Suppressor macrophage (primary cell): ENCODE measurements at places on chromosomes 12 and 14.

DNA sequence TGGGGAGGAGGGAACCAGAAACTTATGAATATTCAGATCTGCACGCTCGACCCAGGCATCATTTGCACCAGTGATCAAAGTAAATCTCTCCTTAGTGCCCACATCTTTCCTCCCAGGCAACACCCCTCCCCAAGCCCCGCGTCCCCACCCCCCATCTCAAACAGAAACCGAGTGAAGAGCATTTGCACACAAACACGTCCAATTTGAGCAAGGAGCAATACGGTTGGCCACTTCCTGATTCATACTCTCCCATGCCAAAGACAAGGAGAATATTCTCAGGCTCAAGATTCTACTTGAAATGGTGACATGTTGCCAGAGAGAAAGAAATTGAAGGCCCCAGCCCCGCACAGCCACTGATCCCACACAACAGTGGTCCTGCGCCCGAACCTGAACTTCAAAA lies 7.1 kb downstream of the FOXN3 start:
- DNase-seq: peak; percentile 48

- peak; percentile 50 for DNase-seq
These were observed 254.8 kb downstream of the PDZRN4 start for GRCh38 chr12:41442896-41443295.

- DNase-seq: no peak
These were observed 33.7 kb downstream of the ITPK1 start for GRCh38 chr14:93081876-93082570.

DNA sequence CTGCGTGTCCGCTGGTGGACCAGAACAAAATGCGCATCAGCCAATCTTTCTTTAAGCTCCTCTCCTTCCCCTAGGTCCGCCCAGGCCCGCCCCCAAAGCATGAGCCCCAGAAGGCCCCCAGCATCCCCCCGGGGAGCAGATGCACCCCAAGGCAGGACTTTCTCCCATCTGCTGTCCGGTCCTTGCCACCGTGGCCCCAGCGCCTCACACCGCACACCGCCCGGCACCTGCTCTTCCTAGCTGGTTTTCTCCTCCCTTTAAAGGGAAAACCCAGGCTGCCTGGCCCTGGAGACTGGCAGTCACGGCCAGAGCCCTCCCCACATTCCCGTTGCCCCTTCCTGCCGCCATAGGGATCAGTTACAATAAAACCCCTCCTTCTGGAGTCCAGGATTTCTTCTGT lies 30.2 kb downstream of the RIMBP2 start:
- no peak for DNase-seq

DNA sequence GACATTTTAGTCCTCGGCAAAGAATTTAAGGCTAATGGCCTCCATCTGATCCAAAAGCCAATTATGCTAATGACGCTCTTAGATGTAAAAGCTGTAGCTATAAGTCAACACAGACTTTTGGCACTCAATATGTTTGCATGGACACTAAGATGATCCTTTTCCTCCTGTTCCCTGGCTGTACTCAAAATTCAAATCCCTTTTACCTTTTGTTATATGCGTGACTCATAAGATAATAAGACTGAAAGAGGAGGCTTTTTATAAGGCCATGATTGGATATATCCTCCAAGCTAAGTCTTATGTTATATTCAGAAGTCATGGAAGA lies 89.8 kb downstream of the PDZRN4 start:
- DNase-seq: no peak

GRCh38 chr14:106129274-106129673 lies 602.9 kb downstream of the TMEM121 start:
- peak; percentile 22 for DNase-seq

GRCh38 chr12:116539905-116540482 lies 19.2 kb upstream of the MAP1LC3B2 start:
- peak; percentile 71 for DNase-seq
